T follicular helper cell (primary cell): ENCODE measurements at places on chromosomes 7 and 10.

GRCh38 chr7:31874631-31875386 is 187.8 kb downstream of the PPP1R17 start:
- no peak for DNase-seq

DNA sequence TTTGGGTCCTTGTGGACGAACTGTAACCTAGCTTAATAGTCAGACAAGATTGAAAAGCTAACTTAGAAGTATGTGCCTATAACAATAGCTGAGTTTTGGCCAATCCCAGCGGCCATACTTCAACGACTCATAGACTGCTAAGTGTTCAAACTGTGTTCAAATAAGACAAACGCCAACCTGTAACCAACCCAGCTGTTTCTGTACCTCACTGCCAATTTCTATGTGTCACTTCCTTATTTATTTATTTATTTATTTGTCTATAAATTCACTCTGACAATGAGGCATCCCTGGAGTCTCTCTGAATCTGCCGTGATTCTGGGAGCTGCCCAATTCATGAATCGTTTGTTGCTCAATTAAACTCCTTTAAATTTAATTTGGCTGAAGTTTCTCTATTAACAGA is 21.7 kb downstream of the ST8SIA6 start:
- DNase-seq = no peak

DNA sequence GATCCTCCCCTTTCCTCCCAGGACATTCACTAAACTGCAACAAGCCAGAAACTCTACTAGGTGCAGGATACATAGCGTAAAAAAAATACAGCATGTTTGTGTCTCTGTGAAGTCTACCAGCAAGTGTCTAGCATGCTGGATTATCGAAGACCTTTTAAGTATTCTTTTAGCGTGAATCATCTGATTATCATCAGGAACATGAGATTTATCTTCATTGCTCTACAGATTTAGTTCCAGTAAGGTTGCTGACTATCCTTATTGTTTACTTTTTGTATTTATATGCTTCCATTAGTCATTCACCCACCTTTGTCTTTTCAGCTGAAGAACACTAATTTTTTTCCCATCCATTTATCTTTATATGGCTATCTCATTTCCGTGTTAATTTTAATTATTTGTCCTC is 62.8 kb downstream of the PDZD8 start:
- no peak for DNase-seq

DNA sequence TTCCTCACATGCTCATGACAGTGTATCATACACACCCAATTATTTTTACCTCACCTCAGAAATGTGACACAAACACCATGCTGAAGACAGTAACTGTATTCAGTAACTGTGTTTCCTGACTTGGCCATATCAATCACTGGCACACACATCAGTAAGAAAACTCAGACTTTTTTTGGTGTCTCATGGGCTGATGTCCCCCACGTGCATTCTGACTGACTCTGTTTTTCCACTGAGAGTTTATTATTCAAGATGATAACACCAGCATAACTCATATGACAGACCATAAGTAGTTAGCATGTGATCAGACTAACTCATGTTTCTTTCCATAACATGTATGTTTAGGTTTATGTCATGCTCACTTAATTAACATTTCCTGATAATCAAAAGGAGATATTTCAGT is 124.8 kb downstream of the CD36 start:
- no peak for DNase-seq

DNA sequence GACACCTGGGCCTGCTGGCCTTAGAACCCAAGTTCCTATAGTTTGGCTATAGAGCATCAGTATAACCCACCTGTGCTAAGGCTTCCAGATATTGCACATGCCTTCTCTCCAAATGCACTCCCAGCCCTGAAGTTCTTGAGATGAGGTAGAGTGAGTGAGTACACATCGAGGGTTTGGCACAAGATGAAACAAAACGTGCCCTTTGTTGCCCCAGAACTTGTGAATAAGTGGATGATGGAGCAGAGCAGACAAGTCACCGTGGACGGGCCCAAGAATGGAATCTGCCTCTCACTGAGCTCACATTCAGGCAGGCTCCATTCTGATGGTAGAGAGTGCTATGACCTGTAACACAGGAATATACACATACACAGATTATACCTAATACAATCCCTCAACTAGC is 73.0 kb upstream of the STK17A start:
- DNase-seq = no peak

- DNase-seq = no peak
These were observed 39.3 kb downstream of the SEPTIN7 start for GRCh38 chr7:35839860-35840854.

DNA sequence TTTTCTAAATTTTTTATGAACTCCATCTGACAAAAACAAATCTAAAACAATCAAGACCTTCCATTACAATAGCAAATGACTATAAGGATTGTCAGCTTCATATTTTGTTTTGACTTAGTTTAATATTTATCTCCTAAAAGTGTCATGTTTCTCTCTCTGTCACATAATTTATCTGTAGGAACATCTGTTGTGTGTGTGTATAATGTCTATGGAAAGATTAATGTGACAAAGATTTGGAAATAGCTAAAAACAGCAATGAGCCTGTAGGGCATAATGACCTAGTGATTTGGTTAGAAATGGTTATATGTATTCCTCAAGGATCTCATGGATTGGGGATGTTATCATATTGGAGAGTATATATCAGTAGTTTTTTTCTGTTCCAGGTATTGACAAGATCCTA is 69.6 kb upstream of the MDFIC start:
- no peak for DNase-seq

DNA sequence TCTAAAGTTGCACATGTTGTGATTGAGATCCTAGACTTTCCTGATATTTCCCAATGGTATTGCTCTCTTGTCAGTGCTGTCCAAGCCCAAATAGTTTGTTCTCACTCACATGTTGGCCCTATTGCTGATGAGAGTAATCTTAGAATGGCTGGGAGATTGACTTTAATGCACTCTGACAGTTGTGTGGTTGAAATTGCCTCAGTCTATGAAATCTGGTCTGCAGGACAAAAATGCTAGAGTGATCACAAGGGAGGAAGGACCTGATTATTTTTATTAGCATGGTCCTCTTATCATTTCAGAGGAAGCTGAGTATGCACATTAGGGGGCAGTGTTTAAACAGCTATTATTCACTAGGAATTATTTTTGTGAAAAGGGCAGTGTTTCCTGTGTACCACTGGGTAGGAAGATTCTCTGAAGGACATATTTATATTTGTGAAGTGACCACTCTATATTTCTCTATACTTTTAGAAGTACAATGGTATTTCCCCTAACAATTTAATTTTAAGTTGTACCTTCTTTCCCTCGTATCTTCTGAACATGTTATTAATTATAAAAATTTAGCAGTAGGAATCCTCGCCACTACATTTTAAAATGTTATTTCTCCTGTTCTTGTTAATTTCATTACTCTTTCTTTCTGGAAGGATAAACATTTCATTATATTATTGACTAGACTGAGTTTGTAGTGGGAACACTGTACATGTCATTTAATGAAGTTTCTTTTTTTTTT is 64.4 kb downstream of the SUGCT start:
- DNase-seq = no peak

DNA sequence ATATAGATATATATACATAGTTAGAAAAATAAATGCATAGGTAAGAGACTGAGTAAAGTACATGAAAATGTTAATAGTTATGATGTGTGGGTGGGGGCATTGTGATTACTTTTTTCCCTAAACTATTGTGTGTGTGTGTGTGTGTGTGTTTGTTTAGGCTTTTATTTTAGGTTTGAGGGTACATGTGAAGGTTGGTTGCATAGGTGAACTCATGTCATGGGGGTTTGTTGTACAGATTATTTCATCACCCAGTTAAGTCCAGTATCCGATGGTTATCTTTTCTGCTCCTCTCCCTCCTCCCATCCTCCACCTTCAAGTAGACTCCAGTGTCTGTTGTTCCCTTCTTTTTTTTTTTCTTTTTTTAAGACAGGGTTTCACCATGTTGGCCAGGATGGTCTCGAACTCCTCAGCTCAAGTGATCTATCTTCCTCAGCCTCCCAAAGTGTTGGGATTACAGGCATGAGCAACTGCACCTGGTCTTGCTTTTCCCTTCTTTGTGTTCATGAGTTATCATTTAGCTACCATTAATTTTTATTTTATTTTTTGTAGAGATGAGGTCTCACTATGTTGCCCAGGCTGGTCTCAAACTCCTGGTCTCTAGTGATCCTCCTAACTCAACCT is 1.9 kb upstream of the RUFY2 start:
- DNase-seq = no peak

- DNase-seq = no peak
These were observed 63.7 kb downstream of the ARHGAP12 start for GRCh38 chr10:31864834-31865518.

DNA sequence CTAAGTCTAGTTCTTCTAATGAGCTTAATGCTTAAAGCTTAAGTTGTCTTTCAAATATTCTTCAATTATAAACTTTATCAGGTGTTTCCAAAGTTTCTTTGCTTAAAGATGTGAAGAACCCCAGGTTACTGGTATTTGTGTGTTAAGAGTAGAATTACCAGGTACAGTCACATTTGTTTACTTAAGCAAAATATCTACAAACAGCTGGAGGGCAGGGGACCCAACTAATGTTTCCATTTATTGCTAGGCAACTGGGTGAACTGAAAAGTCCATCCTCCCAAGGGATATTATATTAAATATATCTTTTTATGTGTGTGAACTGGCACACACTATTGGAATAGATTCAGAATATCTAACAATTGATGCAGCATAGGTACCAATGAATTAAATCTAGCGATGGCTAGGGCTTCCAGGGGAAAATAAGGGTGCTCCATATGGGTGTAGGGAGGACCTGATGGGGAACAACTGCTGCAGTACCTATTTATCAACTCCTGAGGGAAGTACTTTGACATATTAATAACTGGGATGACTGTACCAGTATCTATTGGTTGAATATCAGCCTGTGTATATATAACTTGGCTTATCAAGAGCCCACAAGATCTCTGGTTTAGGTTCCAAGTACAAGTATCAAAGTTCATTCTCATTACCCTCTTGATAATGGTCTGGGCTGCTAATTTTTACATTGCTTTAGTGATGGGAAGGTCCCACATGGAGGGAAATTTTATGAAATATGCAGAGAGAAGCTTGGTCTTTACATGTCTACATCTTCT is 10.3 kb upstream of the AGR3 start:
- DNase-seq = no peak

- no peak for DNase-seq
These were observed 20.7 kb downstream of the AVL9 start for GRCh38 chr7:32515890-32516550.

GRCh38 chr10:17712053-17712452 is 39.9 kb upstream of the TMEM236 start:
- no peak for DNase-seq

GRCh38 chr10:43874984-43875383 is 226.3 kb upstream of the ZNF32 start:
- DNase-seq = no peak

DNA sequence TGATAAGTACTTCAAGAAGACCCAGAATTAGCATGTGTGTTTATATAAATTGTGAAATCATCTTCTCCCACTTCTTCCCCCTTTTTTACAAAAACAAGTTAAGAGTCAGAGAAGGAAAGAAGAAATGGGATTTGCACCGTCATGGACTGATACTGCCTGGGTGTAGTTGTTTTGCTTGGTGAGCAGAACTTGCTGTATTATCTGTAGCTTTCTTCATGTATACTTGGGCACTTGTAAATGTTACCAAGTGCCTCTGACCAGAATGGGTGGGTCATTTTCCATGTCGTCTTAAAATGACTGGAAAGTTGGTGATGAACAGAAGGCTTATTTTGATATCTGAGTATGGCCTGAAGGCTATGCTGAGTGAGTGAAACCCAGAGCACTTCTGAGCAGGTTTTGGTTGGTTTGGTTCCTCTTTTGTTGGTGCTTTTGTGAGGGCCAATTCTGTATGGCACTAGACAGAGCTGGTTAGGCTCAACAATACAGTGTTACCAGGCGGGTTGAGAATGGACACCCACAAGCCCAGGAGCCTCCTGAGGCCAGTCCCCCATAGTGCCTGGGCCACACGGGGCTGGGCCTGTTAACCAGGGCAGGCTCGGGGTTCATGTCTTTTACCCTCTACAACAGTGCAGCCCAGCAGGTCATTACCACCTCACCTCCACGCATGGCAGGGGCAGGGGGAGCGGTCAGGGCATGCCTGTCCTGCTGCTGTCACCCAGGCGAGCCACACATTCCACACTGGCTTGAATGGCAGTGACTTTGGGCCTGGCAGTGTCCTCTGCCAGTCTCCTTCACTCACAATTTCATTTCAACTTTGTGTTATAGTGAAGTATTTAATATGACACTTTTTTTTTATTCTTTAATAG is 115.1 kb downstream of the CCNY start:
- no peak for DNase-seq

DNA sequence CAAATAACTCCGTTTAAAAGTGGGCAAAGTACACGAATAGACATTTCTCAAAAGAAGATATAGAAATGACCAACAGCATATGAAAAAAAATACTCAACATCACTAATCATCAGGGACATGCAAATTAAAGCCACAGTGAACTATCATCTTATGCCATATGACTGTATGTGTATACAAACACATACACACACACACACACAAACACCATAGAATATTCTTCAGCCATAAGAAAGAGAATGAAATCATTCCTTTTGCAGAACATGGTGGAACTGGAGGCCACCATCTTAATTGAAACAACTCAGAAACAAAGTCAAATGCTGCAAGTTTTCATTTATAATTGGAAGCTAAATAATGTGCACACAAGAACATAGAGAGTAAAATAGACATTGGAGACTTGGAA is 1019.4 kb downstream of the KCNMA1 start:
- DNase-seq = no peak

- DNase-seq = no peak
These were observed 380.4 kb upstream of the ZMIZ1 start for GRCh38 chr10:78688230-78688900.

- no peak for DNase-seq
These were observed 112.0 kb downstream of the RNF32 start for GRCh38 chr7:156752367-156753228.

DNA sequence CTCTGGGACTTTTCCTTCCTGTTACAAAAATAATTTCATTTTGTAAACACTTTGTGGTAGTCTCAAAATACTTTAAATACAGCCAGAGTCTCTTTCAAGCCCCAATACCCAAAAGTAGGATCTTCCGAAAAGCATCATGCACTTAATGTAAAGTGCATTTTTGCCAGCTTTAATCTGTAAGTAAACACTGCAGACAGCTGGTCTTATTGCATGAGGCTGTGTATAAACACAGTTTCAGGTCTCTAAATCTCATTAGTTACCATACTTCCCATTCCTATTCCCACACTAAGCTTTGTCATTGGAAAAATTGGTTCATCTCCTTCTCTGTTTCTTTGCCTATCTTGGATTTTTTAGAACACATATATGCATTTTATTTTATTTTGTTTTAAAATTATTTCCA is 87.6 kb upstream of the GNAI1 start:
- no peak for DNase-seq

GRCh38 chr10:103765981-103766380 is 89.4 kb downstream of the SH3PXD2A start:
- peak; percentile 71 for DNase-seq
